ENCODE measurements at places on chromosomes 16 and 17.

DNA sequence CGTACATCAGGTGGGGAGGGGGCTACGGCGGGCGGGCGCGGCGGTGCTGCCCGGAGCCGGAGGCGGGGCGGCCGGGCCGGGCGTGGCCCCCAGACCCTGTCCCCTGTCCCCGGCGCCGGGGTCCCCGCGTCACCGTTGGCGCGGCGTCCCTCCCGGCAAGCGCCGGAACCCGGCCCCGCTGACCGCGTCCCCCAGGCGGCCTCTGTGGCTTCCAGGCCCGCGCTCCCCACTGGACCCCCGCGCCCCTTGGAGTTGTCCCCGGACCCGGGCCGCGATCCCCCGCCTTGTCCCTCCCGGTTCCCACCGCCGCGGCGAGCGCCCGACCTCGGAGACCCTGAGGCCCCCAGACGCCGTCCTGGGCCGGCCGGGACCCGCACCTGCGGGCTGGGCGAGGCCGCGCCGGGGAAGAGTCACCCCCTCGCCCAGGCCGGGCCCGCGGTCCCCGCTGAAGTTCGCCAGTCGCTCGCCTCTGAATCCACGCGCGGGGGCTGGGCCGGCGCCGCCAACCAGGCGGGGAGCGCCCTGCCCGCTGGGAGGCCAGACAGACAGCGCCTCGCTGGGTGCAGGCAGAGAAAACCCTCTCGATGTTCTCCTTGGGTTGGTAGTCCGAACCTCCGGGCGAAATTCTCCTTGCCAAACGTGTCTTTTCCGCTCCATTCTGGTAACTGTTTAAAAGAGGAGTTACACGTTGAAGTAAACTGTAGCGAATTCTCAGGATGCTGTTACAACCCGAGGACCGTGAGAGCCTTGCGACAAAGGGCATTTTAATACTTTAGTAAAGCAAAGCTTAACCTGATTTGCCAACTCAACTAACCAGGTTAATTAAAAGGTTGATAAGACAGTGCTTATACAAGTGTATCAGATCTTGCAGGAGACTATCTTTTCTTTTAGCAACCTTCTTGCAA, 761 bp downstream of the GAN start:
- DNase-seq = peak; percentile 25

DNA sequence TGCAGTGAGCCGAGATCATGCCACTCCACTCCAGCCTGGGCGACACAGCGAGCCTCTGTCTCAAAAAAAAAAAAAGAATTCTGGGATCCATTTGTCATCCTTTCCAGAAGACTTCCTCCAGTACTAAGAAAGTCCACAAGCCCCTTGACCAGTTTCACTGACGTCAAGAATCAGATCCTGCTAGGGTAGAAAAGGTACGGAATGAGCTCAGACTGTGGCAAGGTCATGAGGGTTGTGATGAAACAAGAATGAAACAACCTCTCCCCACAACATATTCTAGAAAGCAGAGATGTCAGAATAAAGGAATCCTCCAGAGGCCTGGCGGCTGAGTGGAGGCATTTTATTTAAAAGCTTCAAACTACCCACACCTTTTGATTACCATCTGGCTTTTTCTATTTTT, 29.9 kb downstream of the TRAF4 start:
- no peak for DNase-seq

DNA sequence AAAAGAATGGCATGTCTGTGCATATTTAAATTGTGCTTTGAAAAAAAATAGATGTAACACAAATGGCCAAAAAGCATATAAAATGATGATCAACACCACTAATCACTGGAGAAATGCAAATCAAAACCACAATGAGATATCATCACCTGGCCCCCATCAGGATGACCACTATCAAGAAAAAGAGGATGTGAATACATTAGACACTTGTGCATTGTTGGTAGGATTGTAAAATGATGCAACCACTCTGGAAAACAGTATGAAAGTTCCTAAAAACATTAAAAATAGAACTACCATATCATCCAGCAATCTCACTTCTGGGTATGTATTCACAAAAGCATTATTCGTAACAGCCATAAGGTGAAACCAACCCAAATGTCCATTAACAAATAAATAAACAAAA, 91.5 kb downstream of the SPAG9 start:
- no peak for DNase-seq

GRCh38 chr17:63136369-63137012, 170.5 kb downstream of the TANC2 start:
- no peak for DNase-seq
